ENCODE measurements at places on chromosomes 1 and 21.

DNA sequence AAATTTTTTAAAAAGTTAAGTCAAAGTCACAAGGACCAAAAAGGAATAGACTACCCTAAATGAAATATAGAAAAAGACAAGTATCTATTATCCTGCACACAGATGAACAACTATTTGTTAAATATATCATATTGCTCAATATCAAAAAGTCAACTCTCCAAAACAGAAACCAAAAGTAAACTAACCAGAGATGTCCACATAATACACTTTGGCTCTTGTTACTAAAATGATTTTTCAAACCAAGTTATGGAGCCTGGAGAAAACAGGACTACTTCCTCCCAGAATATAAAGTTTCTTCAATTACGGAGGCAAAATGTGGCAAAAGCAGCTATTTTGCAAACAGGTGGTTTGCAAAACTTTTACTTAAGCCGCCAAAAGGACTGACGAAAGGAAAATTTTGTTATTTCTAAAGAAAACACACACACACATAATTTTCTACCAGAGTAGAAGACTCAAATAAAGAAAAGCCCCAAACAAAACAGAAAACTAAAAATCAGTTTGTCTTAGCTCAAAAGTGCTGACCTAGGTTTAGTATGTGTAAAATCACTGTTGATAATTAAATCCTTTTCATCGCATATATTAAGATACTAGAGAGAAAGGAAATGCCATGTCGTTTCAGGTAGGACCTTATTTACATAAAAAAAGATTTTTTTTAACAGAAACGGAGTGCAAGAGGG lies 1.1 kb downstream of the DPYD start:
- no peak for DNase-seq

DNA sequence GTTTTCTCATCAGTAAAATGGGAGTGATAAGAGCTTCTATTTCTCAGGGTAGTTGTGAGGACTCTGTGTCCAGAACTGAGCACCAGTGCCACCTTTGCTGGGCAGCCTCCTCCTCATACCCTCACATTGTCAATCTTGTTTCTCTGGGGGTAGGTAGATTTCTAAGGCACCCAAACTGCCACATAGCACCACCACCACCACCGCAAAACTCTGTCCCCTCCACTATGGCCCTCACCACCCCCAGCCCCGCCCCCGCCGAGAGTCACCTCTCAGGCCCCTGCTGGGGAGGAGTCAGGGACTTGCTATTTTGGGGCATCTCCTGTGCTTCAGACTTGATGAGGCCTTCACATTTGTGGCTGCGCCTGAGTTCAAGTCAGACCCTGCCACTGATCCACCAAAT lies 549.2 kb downstream of the PTPRU start:
- DNase-seq = no peak

- DNase-seq = no peak
These were observed 771 bp downstream of the EIF4G3 start for GRCh38 chr1:21175670-21176581.

GRCh38 chr1:27634985-27635367 lies at the start of gene FGR:
Gene FGR, minus strand, starts transcription at chr1:27635185. Its CDS starts 11,269 bp downstream, at chr1:27623916.
- DNase-seq = no peak

DNA sequence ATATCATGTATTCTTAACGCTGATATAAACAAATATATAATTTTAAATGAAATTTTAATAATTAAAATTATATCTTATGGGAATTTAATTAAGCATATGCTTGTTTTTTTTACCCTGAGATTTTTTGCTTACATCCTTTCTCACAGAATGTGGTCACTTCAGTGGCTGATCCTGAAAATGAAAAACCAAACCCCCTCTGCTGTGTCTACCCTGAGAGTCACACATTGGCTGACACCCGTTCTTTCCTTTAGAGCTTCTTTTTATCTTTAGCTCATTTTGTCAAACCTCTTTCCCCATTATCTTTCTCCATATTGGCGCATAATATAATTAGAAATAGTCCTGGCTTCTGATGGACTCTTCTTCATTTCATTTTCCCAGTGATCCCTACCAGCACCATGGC lies 10.8 kb upstream of the CACYBP start:
- DNase-seq = no peak

- DNase-seq = no peak
These were observed 110.6 kb downstream of the HS2ST1 start for GRCh38 chr1:87024936-87025540.

- DNase-seq = no peak
These were observed 400.0 kb downstream of the MATN1 start for GRCh38 chr1:30323352-30323751.

DNA sequence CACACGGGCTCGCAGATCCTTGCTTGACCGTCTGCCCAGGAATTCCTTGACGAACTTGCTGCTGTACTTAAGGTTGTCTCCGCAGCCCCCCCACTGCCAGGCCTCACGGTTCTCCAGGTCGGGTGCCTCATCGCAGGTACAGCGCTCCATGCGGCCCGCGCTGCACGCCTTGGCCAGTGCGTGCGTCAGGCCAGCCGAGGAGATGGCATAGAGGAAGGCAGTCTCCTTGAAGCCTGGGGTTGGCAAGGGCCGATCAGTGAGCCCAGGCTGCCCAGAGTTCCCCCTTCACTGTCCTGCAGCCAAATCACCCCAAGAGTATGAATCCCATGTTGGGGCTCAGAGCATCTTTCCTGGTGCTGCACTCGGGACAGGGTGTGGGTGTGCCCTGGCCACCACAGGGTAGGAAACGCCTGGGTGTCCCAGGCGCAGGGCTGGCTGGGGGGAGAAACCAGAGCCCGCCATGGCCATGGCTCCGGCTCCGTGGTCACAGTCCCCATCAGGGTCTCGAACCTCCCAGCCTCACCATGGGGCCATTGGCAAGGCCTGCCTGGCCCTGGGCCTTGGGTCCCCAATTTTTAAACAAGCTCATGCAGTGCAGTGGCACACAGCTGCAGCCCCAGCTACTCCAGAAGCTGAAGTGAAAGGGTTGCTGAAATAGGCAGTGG lies 23.4 kb downstream of the WNT9A start:
- no peak for DNase-seq

DNA sequence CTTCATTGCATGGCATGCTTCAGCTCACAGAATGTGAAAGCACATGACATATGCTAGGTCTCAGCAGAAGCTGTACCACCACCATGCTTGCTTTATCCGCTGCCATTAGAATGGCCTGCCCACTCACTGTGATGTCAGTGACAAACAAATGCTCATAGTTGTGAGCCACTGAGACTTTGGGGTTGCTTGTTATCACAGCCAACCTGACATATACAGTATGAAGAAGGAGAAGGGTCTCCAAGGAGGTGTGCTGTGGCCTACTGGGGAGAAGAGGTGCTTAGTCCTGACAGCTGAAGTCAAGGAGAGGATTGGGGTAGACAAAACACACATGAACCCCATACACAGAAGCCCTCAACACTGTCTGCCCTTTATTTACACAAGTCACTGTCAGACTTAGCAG lies 19.5 kb upstream of the TENT5C start:
- DNase-seq = no peak

GRCh38 chr1:116706123-116706522 lies 38.6 kb upstream of the IGSF3 start:
- DNase-seq = no peak

- no peak for DNase-seq
These were observed 222.8 kb downstream of the HLX start for GRCh38 chr1:221101807-221102605.

- DNase-seq = no peak
These were observed 85.7 kb downstream of the NENF start for GRCh38 chr1:212518188-212519054.

DNA sequence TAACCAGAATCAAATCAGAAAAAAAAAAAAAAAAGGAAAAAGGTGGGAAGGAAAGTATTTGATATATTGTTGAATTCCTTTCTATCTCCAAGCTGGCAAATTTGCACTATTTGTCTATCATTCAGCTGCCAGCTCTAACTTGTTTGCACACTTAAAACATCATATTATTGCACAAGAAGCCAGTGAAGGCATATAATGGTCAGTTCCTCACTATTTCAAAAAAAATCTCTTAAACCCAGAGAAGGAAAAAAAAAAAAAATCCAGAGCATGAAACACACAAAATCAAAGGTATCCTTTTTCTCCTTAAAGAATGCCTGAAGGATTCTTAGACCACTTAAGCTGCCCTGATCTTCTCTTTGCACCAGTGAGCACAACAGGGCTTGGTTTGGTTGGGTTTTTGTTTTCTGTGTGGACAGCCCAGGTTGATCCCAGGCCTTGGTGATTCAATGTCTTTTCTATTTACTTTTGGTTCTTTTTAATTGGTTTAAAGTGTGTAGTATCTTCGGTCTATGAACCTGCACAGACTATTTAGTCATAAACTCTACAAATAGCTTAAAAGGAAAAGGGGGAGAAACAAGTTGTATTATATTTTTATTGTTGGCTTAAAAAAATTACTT lies 40.2 kb downstream of the DUSP10 start:
- DNase-seq = no peak

GRCh38 chr21:40902299-40902698 lies 55.3 kb upstream of the DSCAM start:
- DNase-seq = peak; percentile 6

- no peak for DNase-seq
These were observed 14.8 kb upstream of the HEYL start for GRCh38 chr1:39654291-39654690.

GRCh38 chr1:35443768-35444518 lies 113.3 kb downstream of the KIAA0319L start:
- DNase-seq = no peak

GRCh38 chr1:234934611-234935033 lies 194.0 kb downstream of the TOMM20 start:
- no peak for DNase-seq

- DNase-seq = no peak
These were observed 81.7 kb downstream of the ARID4B start for GRCh38 chr1:235246022-235246948.

DNA sequence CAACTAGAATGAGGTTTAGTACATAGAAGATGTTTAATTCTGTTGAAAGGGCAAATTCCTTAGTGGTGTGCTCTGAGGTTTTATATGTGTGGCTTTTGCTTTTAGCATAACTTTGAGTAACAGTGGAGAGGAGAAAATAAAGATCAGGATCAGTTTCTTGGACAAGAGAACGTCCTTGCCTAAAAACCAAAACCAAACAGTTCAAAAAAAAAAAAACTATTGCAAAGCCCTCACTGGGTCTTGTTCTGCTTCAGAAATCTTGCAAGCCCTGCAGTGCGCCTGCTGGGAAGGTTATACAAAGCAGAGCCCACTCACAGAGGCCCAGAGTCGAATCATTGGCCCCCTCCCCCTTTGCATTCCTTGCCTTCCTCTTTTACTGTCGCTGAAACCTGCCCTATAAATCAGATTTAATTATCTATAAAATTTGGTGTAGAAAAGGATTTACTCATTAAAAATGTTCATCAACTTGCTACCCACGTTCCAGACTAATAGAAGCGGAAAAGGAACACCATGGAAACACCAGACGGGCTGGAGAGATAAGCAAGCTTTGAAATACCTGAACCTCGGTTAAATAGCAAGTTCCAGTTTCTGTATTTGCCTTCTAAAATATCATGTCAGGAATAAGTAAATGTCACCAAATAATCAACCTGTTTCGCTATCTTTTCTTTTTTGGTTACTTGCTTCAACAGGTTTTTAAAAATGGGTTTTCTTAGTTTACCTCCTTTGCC lies 201.6 kb upstream of the PTBP2 start:
- DNase-seq = no peak

- DNase-seq = no peak
These were observed 1.1 kb downstream of the RNF187 start for GRCh38 chr1:228488125-228488817.

DNA sequence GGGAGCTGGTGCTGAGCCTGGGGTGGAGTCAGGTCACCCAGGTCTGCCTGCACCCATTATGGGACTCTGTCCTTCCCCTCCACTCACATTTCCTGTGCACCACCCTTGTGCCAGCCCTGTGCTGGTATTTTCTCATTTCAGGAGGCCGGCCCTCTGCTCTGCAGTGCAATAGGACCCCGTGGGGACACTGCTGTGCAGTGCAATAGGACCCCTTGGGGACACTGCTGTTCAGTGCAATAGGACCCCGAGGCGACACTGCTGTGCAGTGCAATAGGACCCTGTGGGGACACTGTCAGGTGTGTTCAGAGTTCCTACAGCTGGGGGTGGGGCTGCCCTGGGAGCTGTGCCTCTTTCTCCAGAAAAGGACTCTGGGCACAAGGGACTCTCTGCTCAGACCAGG lies 36.2 kb upstream of the DMBX1 start:
- DNase-seq = no peak

DNA sequence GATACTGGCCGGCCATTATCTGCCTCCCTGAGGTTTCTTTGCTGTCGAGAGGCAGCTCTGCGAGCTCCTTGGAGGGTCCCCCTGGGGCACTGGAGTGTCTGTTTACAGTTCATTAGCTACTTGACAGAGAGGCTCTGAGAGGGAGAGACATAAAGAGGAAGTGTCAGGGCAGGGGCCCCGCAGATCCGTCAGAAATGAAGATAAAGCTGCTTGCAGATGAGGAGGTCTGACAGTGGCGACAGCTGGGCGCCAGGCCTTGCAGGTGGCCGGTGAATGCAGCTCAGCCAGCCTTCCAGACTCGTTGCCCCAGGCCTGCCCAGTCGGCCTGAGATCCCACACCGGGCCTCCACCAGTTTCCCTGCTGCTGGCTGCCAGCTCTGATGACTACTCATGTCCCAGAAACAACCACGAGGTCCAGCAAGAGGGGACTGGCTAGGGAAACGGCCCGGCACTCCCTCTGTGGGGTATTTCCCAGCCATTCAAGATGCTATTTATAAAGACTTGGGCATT lies 84.7 kb downstream of the DISP3 start:
- DNase-seq = peak; percentile 94

DNA sequence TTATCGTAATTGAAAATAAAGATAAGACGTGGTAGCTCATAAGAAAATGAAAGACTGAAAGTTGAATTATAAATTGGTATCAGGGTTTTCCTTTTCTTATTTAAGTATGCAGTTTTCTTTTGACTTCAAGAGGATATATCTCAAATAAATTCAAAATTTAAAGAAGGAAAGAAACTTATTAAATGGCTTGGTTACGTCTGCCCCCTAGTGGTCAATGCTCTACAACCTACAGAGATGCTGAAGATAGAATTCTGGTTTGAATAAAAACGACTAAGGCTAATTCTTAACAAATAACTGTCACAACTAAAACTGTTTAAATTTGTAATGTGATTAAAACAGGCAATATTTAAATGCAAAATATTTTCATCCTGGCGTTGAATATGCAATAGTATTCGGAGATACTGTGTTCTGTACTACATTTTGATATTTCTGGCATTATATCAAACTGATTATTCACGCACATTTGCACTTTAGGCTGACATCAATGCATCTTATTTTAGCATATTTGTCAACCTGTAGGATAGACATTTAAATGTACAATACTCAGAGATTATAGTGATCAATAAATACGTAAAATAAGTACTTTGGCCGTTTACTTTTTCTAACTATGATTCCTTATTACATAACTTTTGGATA lies 26.8 kb downstream of the IFI44 start:
- DNase-seq = no peak

GRCh38 chr21:41953831-41954653 lies at the start of gene C2CD2:
Gene C2CD2, minus strand, starts transcription at chr21:41954018. Its CDS starts 370 bp downstream, at chr21:41953648.
- no peak for DNase-seq

- no peak for DNase-seq
These were observed 122.3 kb downstream of the MACF1 start for GRCh38 chr1:39326836-39327235.

DNA sequence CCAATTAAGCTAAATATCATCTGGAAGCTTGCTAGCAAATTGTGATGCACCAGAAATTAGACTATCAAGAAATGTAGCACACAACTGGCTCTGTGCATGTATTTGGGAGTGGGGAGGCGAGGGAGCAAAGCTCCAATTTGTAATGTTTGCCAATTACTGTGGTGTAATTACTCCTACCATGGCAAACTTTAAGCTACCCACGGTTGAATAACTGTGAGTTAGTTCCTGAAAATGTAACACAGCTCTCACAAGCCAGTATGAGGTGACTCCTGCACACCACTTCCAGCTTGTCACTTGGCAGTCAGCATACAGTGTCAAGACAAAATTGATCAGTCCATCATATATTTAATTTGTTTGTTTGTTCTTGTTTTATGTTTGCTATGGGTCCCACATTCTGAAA lies 141.2 kb downstream of the TM2D1 start:
- no peak for DNase-seq
